MV-4-11 (cell line): ENCODE measurements at places on chromosomes 3 and 15.

GRCh38 chr3:23450806-23451205 is 247.7 kb downstream of the UBE2E2 start:
- DNase-seq = no peak

DNA sequence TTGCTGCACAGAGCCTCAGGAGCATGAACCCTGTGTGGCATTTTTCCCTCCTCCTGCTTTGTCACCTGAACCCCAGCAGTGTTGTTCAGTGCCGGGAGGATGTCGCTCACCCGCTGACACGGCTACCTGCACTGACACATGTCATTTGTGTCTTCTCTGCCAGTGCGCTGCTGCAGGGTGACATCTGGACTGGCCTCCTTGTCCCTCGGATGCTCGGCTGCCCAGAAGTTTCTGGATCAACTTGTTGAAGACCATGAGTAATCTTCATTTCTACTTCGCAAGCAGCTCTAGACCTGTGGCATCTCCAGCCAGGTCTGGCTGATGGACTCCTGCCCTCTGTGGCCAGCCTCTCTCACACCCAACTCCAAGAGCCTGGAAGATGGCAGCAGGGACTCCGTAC is 311.1 kb upstream of the C2CD4B start:
- DNase-seq = no peak

GRCh38 chr15:100775581-100776185 is 103.9 kb upstream of the ALDH1A3 start:
- DNase-seq = no peak

- no peak for DNase-seq
Measured at GRCh38 chr15:76286271-76286879, 24.9 kb downstream of the ETFA start.

- DNase-seq = no peak
Measured at GRCh38 chr3:184239221-184239620, 9.5 kb downstream of the ALG3 start.
